ENCODE measurements at places on chromosomes 12 and 14. TPM values are rescaled to one million over a fixed set of nuclear protein-coding genes. Genes with fewer than 3 reads are reported as not detected.

MYH7 gene
- not detected for total RNA-seq

GYS2 gene
- not detected for total RNA-seq

TAS2R42 gene
- total RNA-seq = not detected

PLEK2 gene
- total RNA-seq = 21.8 TPM

INSM2 gene
- not detected for total RNA-seq

SLCO1B3 gene
- 11.2 TPM for total RNA-seq

ERGIC2 gene
- total RNA-seq = 64.0 TPM

BTBD7 gene
- 10.3 TPM for total RNA-seq

ACTN1 gene
- total RNA-seq = 201 TPM

HRK gene
- total RNA-seq = 1.6 TPM

ANO6 gene
- 62.6 TPM for total RNA-seq

TSPAN31 gene
- 15.2 TPM for total RNA-seq

SRRM4 gene
- total RNA-seq = not detected

TMCC3 gene
- total RNA-seq = 1.1 TPM

GLTP gene
- 19.4 TPM for total RNA-seq

SLC7A8 gene
- total RNA-seq = 1.7 TPM

GNB3 gene
- total RNA-seq = 1.5 TPM

FOXG1 gene
- total RNA-seq = 0.15 TPM
